ENCODE measurements at places on chromosomes 2 and 18.

GRCh38 chr2:6741229-6741628, 124.5 kb downstream of the CMPK2 start:
- DNase-seq, result no peak

DNA sequence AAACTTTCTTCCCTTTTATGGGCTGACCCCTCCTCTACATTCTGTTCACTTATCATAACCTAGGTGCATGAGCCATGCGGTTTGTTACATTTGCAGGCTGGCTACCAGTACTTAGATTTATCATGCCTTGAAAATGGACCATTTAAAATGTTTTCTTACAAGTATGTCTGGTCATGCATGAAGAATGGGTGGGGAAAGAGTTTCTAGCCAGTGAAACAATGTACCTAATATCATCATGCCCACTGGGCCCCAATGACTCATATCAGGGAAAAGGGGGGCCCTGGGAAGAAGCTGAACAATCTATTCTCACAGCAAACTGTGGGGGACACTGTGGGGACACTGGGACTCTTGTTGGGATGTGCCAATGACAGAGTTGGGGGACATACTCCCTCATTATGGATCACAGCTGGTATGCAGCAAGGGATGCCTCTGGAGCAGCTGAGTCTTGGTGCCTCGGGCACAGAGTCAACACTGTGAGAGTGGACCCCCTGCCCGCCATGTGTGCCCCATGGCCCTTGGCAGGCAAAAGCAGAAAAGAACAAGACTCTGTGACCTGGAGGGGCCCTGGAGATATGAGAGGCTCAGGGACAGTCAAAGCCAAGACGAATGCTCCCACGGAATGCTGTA, 156.3 kb downstream of the ZNF516 start:
- DNase-seq, result no peak

GRCh38 chr18:26550998-26551694, 2.8 kb upstream of the KCTD1 start:
- DNase-seq, result peak; percentile 42

DNA sequence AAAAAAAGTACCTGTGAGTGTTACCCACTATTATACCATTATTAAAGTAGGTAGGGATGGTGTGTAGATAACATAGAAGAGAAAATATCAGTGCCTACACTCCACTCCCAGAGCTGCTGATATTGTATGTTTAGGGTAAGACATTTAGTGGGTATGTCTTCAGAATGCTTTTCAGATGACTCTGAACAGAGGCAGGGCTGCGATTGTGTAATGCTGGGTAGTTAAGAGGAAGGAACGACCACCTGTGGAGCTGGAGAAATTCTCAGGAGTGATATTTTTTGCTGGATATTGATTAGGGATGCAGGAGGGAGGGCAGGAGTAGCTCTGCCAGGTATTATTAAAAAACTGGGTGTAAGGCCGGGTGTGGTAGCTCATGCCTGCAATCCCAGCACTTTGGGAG, 2.8 kb downstream of the CNOT11 start:
- no peak for DNase-seq

DNA sequence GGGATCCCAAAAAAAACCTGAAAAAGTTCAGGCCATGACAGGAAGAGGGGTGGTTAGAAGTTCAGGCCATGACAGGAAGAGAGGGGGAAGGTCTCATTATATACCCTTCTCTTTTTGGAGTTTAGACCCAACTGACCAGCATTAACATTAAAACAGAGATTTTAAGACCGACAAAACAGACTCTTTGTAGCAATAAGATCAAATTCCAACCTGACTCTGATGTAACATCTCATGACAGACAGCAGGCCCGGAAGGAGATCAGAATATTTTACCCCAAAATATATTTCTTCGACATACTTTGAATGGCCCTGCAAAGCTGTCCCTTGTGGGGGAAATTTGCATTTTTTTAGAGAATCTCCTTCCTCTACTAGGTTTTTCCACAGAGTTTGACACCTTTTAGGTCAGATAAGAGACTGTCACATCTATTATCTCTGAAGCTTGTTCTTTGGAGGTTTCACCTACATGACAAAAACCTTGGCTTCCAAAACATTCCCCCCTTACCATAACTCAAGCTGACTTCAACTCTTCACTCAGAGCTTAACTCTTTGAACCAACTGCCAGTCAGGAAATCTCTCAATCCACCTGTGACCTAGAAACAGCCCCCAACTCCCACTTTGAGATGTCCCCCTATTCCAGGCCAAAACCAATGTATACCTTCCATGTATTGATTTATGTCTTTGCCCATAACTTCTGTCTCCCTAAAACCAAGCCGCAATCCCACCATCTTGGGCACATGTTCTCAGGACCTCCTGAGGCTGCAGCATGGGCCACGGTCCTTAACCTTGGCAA, 51.0 kb upstream of the B3GNT2 start:
- no peak for DNase-seq

GRCh38 chr2:163878718-163879117, 142.9 kb upstream of the FIGN start:
- no peak for DNase-seq

DNA sequence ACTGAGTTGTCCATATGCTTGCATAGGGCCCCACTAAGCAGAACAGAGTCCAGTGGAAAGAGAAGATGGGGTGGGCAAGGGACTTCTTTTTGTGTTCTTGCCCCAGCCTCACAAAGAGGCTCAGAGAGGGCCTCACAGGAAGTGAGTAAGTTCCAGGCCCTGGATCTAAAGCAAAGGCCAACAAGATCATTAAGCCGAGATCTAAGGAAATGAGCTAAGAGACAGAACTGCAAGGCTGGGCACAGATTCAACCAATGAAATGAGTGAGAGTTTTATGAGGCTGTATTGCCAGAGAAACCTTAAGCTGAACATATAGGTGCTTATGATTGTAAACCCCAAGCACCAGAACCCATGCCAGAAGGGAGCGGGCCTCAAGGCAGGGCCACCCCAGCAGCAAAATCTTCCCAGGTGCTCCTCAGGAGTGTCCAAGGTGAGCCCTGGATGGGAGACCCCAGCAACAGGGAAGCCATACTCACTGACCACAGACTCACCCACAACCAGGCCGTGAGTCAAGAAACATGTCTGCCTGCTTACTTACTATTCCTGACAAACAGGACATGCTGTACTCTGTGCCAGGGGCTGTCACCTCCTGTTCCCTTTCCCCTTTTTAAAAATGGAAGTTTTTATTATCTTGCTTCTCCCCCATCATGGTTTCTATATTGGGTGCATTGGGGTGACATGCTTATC, 40.2 kb downstream of the SLC14A1 start:
- no peak for DNase-seq

DNA sequence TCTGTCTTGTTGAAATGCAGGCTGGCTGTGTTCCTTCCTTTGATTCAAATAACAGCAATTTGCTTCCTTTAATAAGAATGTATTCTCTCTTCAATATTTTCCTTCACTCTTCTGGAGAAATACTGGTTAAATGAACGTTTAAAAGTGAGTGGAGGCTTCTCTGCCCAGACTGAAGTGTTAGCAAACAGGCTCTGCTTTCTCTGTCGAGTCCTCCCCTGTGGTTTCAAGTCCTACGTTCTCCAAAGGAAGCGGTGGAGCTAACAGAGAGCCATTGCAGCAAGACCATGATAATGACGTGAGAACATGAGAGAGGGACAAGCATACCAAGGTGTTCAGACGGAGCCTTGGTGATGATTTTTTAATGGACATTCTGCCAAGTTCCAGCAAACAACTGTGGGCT, 26.2 kb upstream of the PID1 start:
- DNase-seq, result no peak

DNA sequence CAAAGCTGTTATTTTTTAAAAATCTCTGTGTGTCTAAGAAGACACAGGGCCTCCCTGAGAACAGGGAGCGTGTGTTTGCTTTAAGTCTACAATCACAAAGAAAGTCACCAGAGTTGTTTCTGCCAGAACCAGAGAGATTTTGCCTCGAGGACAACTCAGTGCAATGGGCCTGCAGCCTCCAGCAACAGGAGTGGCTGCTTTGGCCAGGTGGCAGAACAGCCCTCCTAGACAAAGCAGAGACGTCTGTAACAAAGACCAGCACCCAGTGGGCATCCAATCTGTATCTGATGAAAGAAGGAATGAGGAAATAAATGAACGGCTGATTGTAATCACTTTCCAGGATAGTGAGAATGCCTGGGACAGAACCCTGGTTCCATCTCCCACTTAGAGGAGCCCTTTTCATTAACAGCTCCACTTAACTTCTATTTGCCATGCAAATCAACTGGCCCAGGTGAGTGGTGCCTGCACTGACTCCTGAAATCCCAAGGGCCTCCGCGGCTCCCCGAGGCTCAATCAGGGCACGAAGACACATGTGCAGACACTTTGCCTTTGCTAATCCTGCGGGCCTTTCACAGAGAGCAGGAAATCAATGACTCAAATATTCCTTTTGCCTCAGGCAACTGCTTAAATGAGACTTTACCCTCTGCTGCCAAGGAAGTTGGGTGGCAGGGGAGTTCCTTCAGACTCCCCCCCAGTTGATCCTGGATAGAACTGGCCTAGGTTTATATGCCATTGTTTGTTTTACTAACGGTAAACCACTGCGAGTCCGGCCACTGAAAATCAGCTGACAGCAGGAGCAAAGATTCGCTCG, 146.5 kb downstream of the CABLES1 start:
- DNase-seq, result no peak

GRCh38 chr2:111162718-111163331, 42.1 kb downstream of the BCL2L11 start:
- no peak for DNase-seq

GRCh38 chr2:113117541-113118262, 9.7 kb upstream of the IL1RN start:
- DNase-seq, result no peak

GRCh38 chr18:26480897-26481795, 67.2 kb downstream of the KCTD1 start:
- no peak for DNase-seq

- no peak for DNase-seq
Measured at GRCh38 chr2:96538487-96539214, 2.1 kb downstream of the ARID5A start.

- DNase-seq, result no peak
Measured at GRCh38 chr2:24730481-24730880, 62.7 kb downstream of the PTRHD1 start.

GRCh38 chr2:28445448-28446258, 50.2 kb upstream of the PLB1 start:
- DNase-seq, result no peak

- DNase-seq, result peak; percentile 12
Measured at GRCh38 chr2:69914950-69915945, at the start of gene MXD1. TSS of gene MXD1 (plus strand) at chr2:69915109. CDS start at chr2:69915331, 222 bp downstream.

DNA sequence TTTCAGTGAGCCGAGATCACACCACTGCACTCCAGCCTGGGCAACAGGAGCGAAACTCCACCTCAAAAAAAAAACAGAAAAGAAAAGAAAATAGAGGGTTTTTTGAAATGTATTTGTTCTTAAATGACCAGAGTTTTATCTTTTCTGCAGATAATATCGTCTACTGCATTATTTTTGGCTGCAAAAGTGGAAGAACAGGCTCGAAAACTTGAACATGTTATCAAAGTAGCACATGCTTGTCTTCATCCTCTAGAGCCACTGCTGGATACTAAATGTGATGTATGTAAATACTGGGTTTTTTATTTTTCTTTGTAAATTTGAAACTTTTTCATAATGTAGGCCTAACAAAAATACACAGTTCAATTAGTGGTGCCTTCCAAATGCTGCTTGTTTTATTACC, 18.1 kb downstream of the CCNT2 start:
- DNase-seq, result no peak

DNA sequence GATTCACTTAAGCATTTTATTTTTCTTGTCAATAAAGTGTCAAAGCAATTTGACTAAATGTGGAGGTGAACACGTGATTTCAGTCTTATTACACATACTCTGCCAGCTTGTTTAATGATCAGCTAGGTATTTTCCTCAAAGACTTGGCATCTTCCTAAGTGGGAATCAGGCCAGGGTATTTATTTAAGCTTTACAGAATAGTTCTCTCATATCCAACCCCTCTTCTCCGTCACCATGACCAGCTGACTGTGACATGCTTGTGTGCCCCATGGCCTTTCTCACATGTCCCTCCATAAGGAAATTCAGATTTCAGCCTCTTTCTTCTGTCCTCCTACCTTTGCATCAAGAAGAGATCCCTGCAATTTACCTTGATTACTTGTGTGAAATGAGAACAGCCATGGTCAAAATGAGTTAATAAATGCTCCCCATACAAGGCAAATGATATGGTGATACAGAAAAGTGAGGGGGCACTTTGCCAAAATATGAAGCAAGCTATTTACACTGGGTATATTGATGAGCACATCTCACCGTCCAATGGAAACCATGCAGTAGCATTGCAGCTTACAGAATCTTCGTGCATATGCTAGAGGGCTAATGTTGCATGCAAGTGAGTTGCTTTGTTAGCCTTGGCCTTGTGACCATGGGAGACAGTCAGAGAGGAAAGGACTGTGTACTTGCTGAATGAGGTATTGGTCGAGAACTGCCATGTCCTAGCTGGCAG, 202.2 kb downstream of the RNF152 start:
- no peak for DNase-seq

GRCh38 chr2:163185160-163185559, 346.6 kb upstream of the KCNH7 start:
- DNase-seq, result no peak

- DNase-seq, result no peak
Measured at GRCh38 chr2:240350696-240351087, 84.8 kb upstream of the GPC1 start.

- no peak for DNase-seq
Measured at GRCh38 chr2:241410739-241411176, 54.7 kb downstream of the FARP2 start.

DNA sequence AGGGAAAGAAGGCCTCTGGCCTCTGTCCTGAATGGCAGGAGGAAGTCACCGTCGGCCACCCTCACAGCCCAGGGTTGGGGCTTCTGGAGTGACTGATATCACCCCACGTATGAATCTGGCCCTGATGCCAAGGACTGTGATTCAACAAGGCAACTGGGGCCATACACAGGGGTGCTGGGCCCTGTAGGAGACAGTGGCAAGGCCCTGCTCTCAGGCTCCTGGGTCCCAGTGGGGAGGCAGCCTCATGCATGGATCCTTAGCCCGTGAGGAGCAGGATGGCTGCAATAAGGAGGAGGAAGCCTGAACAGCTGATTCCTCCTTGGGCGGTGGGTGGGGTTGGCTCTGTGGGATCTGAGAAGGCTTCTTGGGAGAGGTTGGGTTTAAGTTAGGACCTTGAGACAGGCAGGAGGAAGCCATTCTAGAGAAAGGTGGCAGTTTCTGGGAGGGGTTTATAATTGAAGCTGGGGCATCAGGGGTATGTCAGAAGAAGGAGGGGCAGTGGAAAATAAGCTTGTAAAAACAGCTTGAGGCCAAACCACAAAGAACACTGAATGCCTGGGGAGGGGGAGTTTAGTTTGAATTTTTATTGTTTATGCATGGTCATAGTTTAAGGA, 42.8 kb upstream of the LAPTM4A start:
- no peak for DNase-seq
